Upper lobe of right lung (tissue), 1 donor: ENCODE measurements at places on chromosomes 2 and 18. TPM values are rescaled to one million over a fixed set of nuclear protein-coding genes. Genes with fewer than 3 reads are reported as not detected.

Gene RAPGEF4
- total RNA-seq: 21.8 TPM

Gene MYO1B
- 231 TPM for total RNA-seq

Gene OR6B2
- not detected for total RNA-seq

Gene SP140L
- 27.2 TPM for total RNA-seq

Gene PFN4
- 1.5 TPM for total RNA-seq

Gene KCNIP3
- 3.0 TPM for total RNA-seq

Gene CERKL
- total RNA-seq: 0.29 TPM

Gene NCKAP5
- total RNA-seq: 40.8 TPM

Gene FLACC1
- 3.6 TPM for total RNA-seq

Gene MYCN
- total RNA-seq: 0.49 TPM

Gene FOXI3
- not detected for total RNA-seq

Gene POTEI
- not detected for total RNA-seq

Gene TCF7L1
- 21.1 TPM for total RNA-seq

Gene MC4R
- not detected for total RNA-seq

Gene NXPH2
- total RNA-seq: not detected

Gene KCNE4
- total RNA-seq: 0.61 TPM

Gene ANTXR1
- 81.2 TPM for total RNA-seq

Gene CFC1
- total RNA-seq: 0.38 TPM

Gene MC5R
- total RNA-seq: not detected

Gene FAP
- total RNA-seq: 5.4 TPM

Gene EFHD1
- total RNA-seq: 10.7 TPM

Gene IL37
- total RNA-seq: not detected

Gene CDH7
- not detected for total RNA-seq

Gene SERPINB11
- not detected for total RNA-seq

Gene DSG2
- total RNA-seq: 34.2 TPM

Gene GALNT3
- 25.8 TPM for total RNA-seq
